ENCODE measurements at places on chromosomes 2 and 18. TPM values are rescaled to one million over a fixed set of nuclear protein-coding genes. Genes with fewer than 3 reads are reported as not detected.

The ZNF407 gene
- 22.8 TPM for total RNA-seq

The ATP8B1 gene
- 14.6 TPM for total RNA-seq

The GATA6 gene
- total RNA-seq, result 4.2 TPM

The PAX3 gene
- total RNA-seq, result not detected

The POTEE gene
- total RNA-seq, result not detected

The NTSR2 gene
- not detected for total RNA-seq

DNA sequence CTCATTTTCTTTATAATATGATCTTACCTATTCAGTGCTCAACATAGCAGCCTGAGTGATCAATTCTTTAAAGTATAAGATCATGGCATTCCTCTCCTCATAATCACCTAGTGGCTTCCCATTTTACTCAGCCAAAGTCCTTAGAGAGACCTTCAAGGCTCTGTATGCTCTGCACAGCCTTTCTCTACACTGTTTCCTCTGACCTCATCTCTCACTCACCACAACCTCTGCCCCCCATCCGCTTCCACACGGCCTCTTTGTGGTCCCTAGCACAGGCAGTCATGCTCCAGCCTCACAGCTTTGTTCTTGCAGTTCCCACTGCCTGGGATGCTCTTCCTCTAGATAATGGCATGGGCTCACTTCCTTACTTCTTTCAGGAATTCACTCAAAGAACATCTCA, 109.2 kb downstream of the HIBCH start:
- H3K27me3 ChIP-seq, result no peaks in the 10 kb centered on the region
- no peak overlapping the region for H3K4me3 ChIP-seq
- peaks cover 18% of the 10 kb centered on the region for H3K4me1 ChIP-seq

DNA sequence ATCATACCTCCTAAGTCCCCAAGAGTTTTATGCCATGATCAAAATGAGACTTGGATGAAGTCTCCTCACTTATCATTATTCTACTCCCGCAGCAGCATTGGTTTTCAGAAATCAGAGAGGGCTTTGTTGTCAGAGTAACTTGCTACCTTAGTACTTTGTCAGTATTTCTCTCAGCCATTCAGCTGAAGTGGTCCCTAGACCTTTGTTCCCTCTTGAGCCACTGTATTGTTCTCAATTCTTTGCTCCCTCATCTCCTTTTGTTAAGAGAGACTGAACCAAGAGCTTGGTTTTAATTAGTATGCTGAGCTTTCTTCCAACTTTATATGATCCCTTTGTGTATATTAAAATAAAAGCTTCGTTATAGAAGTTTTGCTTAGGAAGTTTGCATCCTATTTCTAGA, 133.4 kb downstream of the DOCK10 start:
- no peaks in the 10 kb centered on the region for H3K36me3 ChIP-seq
- peak overlapping the region; percentile 80 for H3K27ac ChIP-seq
- no peaks in the 10 kb centered on the region for H3K27me3 ChIP-seq
- DNase-seq, result no peak

DNA sequence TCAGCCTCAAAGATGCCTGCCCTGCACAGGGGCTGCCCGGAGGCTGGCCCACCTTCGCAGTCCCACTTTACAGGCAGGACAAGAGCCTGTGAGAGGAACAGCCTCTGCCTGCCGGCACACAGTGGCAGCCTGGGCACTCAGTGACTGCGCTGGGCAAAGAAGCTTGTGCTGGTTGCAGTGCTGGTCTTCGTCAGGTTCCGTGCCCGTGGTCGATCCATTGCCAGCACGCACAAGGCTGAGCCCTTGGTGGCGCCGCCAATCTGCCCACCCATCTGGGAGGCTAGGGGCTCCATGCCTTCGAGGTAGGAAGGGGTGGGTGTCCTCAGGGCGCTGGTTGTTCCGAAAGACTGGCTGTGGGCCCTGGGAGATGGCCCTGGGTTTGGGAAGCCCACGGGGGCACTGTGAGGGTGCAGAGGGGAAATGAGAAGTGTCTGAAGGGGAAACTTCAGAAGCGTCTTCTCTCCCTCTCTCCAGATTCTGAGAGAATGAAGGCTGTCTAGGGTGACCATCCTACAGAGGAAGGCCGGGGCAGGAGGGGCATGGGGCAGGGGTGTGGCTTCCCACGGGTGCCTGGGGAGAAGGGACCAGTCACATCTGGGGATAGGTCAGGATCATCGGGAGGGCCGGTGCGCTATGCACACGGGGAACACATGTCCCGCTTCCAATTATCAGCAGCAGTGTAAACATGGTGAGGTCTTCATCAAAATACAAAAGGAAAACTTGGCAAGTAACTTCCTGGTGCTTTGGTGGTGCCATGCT, 49.1 kb upstream of the HS6ST1 start:
- no peaks in the 10 kb centered on the region for H3K36me3 ChIP-seq
- no peaks in the 10 kb centered on the region for H3K27me3 ChIP-seq
- no peak for DNase-seq

- peak overlapping the region; percentile 8 for H3K27ac ChIP-seq
- H3K27me3 ChIP-seq, result no peaks in the 10 kb centered on the region
- no peaks in the 10 kb centered on the region for H3K36me3 ChIP-seq
- H3K4me3 ChIP-seq, result no peak overlapping the region
These were observed 121.3 kb downstream of the MAP4K4 start for GRCh38 chr2:101818531-101819451.

DNA sequence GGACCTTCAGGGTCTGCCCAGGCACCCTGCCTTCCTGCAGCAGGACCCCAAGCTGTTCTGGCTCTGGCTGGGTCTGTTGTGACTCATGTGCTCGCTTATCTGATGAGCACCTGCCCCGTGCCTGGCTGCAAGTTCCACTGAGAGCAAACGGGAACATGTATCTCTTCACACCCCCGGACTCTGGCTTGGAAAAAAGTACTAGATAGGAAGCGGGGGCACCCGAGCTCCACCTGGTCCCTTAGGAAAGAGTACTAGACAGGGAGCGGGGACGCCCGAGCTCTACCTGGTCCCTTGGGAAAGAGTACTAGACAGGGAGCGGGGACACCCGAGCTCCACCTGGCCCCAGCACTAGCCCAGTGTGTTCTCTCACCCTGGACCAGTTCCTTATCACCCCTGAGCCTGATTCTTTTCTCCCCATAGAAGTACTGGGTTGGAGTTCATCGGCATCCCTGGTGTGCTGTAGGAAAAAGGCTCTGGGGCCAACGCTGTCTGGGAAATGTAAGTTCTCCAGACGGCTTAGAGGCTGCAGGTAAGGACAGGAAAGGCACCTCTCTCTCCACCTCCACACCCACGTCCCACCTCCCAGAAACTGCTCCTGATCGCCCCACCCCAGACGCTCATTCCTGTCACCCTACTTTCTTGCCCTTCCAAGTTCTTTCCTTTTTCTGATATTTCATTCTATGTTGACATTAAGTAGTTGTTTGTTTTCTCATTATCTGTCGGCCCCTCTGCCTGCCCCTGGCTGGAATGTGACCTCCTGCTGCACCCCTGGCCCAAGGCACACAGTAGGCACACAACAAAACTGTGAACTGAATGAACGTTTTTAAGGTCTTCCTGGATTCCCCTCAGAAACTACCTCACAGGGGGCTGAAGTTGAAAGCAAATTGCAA, 40.2 kb downstream of the HDAC4 start:
- no peaks in the 10 kb centered on the region for H3K36me3 ChIP-seq
- no peaks in the 10 kb centered on the region for H3K4me1 ChIP-seq
- H3K27me3 ChIP-seq, result no peaks in the 10 kb centered on the region
- H3K4me3 ChIP-seq, result no peak overlapping the region
- no peak overlapping the region for H3K27ac ChIP-seq
- no peak for DNase-seq

GRCh38 chr2:20223407-20224163, 1.3 kb downstream of the SDC1 start:
- peak overlapping the region; percentile 56 for H3K4me3 ChIP-seq
- H3K4me1 ChIP-seq, result no peaks in the 10 kb centered on the region
- H3K27me3 ChIP-seq, result no peaks in the 10 kb centered on the region
- H3K27ac ChIP-seq, result no peak overlapping the region
- no peaks in the 10 kb centered on the region for H3K36me3 ChIP-seq
- no peak for DNase-seq

DNA sequence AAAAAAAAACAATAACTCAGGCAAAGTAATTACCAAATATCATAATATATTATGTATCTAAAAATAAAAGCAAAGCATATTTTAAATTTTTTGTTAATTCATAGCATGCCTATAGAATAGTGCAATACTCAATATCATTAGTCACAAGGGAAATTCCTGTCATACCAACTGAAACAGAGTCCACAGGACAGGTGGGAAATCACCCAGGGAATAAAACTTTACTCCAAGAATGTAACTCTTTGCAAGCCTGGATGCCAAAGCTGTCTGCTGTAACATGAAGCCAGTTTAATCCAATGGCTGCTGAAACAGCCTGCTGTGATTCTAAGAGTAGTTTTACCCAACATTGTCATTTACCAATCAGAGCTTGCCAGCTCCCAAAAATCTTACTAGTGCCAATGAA, 40.0 kb upstream of the SULT1C3 start:
- H3K4me3 ChIP-seq, result no peak overlapping the region
- no peaks in the 10 kb centered on the region for H3K27me3 ChIP-seq
- DNase-seq, result no peak
- H3K36me3 ChIP-seq, result no peaks in the 10 kb centered on the region

GRCh38 chr18:74356959-74357358, 41.3 kb downstream of the C18orf63 start:
- DNase-seq, result no peak
- peaks cover 5% of the 10 kb centered on the region for H3K4me1 ChIP-seq
- no peak overlapping the region for H3K4me3 ChIP-seq

DNA sequence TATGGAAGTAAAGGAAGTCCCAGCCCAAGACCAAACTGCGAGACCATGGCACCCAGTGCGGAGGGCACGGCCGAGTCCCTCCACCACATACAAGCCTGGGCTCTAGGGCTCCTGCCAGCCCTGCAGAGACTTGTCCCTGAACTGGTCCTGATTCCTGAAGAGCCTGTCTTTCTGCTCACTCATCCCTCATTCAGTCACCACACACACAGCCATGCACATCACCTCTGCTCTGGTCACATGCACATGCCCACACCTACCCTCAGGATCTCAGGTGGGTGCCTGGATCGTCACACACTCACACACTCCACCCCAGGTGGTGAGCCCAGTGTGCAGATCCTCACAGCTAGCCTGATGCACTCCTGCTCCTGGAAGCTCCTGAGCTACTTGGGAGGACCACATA, 71.4 kb upstream of the LAPTM4A start:
- no peaks in the 10 kb centered on the region for H3K27me3 ChIP-seq
- no peak overlapping the region for H3K27ac ChIP-seq
- no peaks in the 10 kb centered on the region for H3K36me3 ChIP-seq
- no peaks in the 10 kb centered on the region for H3K4me1 ChIP-seq
- no peak for DNase-seq

DNA sequence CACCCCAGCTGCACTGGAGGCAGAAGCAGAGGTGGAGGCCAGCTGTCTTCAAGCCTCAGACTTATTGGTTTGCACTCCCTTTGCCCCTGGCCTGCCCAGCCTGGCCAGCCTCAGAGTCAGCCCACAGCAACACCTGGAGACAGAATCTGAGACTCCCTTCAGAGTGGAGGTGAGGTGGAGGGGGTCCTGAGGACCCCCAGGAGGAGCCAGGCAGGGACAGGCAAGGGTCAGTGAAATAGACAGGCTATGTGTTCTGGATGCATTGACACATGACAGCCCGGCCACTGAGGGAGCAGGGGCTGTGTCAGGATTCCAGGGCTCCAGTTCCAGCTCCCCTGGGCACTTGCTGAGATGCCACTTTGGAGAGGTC, 309.7 kb downstream of the MYCN start:
- no peaks in the 10 kb centered on the region for H3K27me3 ChIP-seq
- no peaks in the 10 kb centered on the region for H3K4me1 ChIP-seq
- no peak for DNase-seq
- H3K4me3 ChIP-seq, result no peak overlapping the region

GRCh38 chr2:214341646-214342045, 69.2 kb upstream of the VWC2L start:
- DNase-seq, result no peak
- H3K36me3 ChIP-seq, result no peaks in the 10 kb centered on the region
- no peak overlapping the region for H3K27ac ChIP-seq
- H3K4me3 ChIP-seq, result no peak overlapping the region
- no peaks in the 10 kb centered on the region for H3K4me1 ChIP-seq

DNA sequence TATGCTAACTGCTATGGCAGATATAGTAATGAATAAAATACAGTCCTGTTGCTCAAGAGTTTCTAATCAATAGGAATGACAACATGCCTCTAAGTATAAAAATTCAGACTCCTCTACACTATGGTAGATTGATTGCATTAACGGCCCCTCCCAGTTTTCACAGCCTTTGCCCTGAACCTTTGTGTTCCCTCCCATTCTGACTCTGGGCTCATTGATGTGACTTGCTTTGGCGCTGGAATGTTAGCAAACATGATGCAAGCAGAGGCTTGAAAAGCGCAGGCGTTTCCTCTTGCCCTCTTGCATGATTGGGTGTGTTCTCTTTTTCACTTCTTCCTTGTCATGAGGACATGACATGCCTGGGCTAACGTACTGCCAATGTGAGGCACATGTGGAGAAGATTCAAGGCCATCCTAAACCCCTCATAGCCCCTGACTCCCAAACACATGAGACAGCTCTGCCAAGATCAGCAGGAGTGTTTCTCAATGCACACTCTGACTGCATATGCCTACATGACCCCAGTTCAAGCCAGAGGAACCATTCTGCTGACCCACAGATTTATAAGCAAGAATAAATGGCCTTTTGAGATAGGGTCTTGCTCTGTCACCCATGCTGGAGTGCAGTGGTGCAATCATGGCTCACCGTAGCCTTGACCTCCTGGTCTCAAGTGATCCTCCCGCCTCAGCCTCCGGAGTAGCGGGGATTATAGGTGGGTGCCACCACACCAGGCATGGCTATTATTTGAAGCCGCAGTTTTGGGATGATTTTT, 49.7 kb upstream of the CD28 start:
- H3K27ac ChIP-seq, result peak overlapping the region; percentile 73
- peak; percentile 26 for DNase-seq
- peaks cover 20% of the 10 kb centered on the region for H3K4me1 ChIP-seq

- H3K4me3 ChIP-seq, result no peak overlapping the region
- DNase-seq, result no peak
- peaks cover 51% of the 10 kb centered on the region for H3K36me3 ChIP-seq
- no peak overlapping the region for H3K27ac ChIP-seq
These were observed 61.5 kb downstream of the BARD1 start for GRCh38 chr2:214747992-214748391.

- H3K27ac ChIP-seq, result no peak overlapping the region
- no peaks in the 10 kb centered on the region for H3K36me3 ChIP-seq
- no peak overlapping the region for H3K4me3 ChIP-seq
- H3K27me3 ChIP-seq, result peaks cover 66% of the 10 kb centered on the region
These were observed 3.0 kb upstream of the OTX1 start for GRCh38 chr2:63047321-63048279.

DNA sequence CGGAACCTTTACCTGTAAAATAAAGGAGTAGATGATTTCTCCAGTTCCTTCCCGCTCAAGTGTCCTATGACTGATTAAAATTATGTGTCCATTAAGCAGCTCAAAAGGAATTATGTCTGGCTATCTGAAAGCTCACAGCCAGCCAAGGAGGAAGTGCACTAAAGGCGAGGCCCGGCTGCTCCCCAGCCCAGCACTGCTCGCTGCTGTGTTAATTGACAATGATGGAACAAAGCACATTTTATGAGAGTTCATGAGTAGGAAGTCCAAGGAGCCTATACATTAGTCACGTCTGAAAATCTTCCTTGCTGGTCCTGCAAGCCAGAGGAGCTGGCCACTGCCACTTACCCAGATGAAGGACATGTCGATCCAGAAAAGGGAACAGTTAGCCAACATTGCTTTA, 14.3 kb downstream of the TTC32 start:
- no peak overlapping the region for H3K4me3 ChIP-seq
- H3K4me1 ChIP-seq, result no peaks in the 10 kb centered on the region
- DNase-seq, result no peak
- no peaks in the 10 kb centered on the region for H3K27me3 ChIP-seq
- H3K27ac ChIP-seq, result no peak overlapping the region

Data from tibial nerve (tissue), 4 donors.